ENCODE measurements at places on chromosomes 16 and 17.

DNA sequence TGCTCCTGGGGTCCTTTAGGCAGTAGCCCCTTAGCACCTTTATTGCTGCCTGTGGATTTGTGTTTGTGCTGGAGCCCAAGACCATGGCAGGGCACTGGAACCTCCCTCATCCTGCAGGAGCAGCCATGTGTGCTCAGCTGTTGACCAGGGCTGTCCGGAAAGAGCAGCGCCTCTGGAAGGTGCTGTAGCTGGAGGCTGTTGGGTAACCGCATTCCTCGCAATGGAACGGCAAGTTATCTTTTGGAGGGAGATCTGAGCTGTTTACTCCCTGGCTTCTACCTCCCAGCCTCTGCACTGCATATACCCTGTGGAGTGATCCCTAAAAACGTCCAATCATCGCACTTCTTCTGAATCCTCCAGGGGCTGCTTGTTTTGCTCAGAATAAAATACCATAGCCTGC is 291.0 kb downstream of the SNX29 start:
- no peak for DNase-seq

GRCh38 chr17:51322390-51323029 is 62.2 kb downstream of the UTP18 start:
- no peak for DNase-seq

DNA sequence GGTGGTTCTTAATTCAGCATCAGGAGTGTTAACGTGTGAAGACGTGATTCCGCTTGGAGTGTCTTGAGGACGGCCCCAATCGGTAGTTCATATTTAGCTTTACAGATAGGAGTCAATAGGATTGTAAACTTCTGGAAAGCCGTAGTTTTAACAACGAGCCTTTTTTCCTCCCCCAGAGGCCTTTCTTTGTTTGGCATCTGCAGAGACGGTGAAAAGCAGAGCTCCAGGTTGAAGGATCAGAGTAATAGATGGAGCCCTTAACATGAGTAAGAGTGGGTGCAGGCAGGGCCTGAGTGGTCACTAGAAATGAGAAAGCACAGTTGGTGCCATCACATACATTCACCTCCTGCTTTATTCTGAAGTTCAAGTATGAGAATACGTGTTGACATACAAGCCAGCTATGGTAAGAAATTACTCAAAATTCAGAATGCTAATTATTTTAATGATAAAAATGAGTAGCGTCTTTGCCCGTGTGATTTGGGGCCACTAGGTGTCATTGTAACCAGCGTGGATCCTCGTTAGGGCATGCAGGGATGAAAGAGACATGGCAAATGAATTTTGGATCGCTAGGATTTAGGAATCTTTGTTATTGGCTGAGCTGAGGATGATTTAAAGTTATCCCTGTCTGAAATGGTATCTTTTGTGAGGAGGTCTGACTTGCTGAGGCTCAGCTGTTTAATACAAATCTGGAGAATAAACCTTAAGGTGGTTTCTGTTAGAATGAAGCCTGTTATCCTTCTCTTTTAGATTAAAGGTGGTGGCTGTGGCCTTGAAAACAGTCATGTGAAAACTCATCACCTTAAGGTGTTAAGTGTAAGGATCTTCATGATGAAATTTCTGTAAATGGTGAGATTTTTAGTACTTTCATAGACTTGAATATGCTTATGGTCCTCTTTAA is 18.6 kb downstream of the PRCD start:
- no peak for DNase-seq

DNA sequence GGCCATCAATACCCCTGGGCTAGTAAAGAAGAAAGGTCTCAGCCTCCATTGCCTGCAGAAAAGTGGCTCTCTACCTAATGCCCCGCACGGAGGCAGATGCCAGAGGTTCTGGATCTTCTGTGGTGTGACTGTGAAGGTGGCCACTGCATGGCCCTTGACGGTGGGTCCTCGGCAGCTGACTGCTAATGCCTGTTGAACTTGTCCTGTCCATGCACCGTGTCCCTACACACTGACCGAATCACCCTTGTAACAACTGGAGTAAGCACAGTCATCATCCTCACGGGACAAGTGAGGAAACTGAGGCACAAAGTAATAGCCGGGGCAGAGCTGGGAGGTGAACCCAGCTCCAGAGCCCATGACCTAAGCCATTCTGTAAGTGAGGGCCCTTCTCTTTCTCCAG is 48.8 kb downstream of the MYH11 start:
- no peak for DNase-seq

GRCh38 chr17:61187038-61187437 is 212.6 kb upstream of the TBX2 start:
- no peak for DNase-seq

- no peak for DNase-seq
Observed at GRCh38 chr16:1592446-1592845, 19.4 kb downstream of the IFT140 start.

DNA sequence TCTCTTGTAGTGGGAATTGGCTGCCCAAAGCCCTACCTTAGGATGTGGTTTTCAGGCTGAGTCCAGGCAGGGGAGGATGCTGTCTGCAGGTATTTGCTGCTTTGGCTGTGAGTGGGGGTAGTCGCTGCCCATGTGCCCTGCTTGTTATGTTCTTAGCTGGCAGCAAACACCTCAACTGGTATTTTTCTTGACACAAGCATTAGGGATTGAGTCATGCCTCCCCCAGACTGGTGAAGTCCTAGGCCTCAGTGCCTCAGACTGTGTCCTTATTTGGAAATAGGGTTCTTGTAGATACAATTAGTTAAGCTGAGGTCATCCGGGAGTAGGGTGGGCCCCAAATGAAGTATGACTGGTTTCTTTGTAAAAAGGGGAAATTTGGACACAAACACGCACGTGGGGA is 808.3 kb upstream of the EEF2KMT start:
- no peak for DNase-seq

- no peak for DNase-seq
Observed at GRCh38 chr16:48354877-48355855, 30.0 kb downstream of the SIAH1 start.

DNA sequence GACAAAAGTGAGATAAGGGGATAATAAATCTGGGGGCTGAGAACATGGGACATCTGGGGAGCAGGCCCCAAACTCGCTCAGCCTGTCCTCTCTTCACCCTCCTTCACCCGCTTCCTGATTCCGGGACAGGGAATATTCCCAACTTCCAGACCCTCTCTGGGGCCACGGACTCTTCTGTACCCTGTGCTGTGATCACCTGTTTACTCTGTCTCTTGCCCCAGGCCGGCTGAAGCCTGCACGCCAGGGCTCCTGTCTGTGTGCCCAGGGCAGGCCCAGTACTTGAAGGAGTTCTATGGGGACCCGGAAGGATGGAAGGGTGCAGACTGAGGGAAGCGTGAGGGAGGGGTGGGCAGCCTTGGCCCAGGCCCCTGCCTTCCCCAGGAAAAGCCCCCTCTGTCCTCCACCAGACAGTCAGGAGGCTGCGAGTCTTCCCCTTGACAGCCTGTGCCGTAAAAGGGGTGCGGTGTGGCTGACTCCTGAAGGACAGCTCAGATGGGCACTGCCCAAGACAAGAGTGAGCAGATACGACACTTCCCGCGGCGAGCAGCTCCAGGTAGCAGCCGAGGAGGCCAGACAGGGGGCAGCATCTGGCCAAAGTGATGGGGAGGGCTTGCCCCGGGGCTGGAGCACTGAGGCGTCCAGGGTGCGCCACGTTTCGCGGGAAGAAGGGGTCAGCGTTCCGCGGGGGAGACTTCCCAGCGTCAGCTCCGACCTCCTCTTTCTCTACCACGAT is 1.0 kb upstream of the CCNF start:
- no peak for DNase-seq
